Iris pigment epithelial cell (primary cell): ENCODE measurements at places on chromosomes 3 and 15.

DNA sequence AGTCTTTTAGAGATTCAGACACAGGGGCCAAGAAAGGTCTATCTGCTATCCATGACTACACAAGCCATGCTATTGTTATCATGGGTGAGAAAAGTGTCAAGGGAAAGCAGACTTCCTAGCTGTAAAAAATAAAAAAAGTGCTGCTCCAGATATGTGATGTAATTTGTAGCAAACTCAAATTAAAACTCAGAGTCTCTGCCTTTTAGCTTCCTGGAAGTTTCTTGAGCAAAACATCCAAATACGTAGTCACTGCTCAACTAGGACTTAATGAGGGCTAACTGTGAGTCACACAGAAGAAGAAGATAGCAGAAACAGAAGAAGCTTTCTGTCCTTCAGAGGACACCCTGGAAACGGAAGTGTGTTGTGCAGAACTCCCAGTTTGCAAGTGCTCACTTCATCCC lies 393.4 kb upstream of the NR2F2 start:
- DNase-seq = peak; percentile 26

- DNase-seq = no peak
Observed at GRCh38 chr15:25786040-25786439, 77.1 kb downstream of the ATP10A start.

DNA sequence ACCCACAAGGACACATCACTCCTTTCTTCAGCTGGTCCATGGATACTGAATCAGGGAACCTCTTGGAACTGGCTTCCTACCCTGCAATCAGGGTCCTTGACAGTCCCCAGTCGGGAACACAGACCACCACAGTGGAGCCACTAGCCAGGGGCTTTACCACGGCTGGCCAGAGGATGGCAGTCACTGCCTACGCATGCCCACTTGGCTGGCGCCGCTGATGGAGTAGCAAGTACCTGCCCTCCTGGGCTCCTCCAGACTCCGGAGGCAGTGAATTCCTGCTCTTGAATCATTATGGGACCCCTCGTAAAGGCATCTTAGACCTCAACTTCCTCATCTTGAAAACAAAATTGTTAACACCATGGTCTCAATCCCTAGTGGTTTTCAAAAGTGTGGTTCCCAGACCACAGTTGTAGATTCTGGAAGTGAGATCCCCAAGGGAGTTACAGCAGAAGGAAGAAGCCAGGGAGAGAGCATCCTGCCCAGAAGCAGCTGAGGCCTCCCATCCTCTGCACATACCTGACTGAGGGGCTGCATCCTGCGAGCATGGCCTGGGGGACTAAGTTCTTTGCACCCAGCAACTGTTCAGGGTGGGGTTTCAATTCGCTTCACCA lies 9.1 kb upstream of the SKIC8 start:
- DNase-seq = peak; percentile 64

- no peak for DNase-seq
Observed at GRCh38 chr15:42937143-42937542, 16.6 kb upstream of the TTBK2 start.

GRCh38 chr3:98763076-98763475 lies at the start of gene ST3GAL6:
TSS of gene ST3GAL6 (plus strand) at chr3:98763340. CDS start at chr3:98768441, 5,101 bp downstream.
- DNase-seq = peak; percentile 89

DNA sequence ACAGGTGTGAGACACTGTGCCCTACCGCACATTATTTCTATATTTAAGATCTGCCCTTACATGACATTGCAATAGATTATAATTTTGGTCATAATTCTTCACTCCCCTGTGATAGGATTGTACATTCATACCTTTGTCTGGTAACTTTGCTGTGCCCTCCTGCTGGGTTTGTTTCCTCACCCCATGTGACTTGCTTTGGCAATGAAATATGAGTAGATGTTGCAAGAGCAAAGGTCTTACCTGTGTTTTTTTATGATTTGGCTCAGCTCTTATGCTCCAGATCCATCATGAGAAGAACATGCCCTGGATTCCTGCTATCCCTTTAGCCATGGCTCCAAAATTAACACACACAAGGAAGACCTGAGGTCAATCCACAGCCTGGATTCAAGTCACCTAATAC lies 137.7 kb upstream of the EOMES start:
- DNase-seq = no peak

GRCh38 chr15:59436774-59437141 lies 1.2 kb upstream of the FAM81A start:
- peak; percentile 46 for DNase-seq

DNA sequence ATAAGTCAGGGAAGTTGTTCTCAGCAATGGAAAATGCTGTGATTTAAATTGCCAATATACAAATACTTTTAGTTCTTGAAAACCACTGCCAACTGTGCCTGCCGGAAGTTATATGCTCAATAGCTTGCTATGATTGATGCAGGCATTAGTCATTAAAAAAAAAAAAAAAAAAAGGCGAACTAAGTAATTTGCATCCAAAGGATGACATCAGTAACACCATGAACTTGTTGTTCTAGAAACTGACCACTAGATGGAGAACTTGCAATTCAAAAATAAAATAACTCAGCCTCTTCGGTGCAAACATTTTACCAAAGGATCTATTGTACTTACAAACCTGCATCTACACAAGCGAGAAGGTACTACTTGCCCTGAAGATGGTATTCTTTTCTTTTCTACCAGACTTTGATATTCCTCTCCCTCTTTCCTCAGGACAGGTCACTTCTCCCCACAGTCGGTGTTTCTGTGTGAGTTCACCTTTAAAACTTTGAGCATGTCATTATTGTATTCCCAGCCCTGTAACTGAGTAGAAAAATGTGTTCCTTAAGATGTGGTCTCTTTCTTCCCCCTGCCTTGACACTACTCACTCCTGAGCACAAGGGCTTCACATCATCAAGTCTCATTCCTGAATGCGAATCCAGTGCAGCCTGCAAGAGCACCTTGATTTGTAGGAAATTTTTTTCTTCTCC lies 115.0 kb upstream of the VEPH1 start:
- DNase-seq = peak; percentile 59

DNA sequence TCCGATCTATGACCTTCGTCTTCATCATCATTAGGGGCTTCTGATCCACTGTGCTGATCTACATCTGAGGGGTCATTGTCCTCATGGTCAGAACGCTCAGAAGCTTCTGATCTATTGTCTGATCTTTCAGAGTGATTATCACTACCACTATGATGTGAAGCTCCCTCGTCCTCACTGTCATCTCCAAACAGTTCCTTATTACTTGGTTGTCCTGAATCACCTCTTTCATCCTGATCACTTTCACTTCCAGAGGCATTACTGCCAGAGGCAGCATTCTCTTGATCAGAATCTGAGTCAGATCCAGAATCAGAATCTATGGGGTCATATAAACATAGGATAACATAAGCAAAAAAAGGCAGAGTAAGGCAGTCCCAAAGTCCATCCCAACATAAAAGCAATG lies 5.4 kb downstream of the LEO1 start:
- no peak for DNase-seq

DNA sequence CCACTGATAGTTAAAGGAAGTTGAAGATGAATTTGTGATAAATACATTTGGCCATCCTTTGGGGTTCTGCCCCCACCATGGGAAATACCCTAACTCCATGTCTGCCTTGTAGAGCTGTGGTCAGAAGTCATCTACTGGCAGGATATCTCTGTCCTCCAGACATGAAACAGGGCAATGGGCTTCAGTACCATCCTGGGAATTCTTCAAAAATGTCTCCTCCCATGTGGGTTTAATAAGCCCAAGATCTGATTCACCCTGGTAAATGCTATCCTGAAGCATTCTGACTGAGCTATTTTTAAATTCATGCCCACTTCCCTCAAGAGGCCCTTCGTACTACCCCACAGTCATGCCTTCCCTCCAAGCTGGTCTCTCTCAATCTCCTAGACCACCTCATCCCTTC lies 113.7 kb upstream of the SLC25A36 start:
- DNase-seq = no peak

- DNase-seq = no peak
Observed at GRCh38 chr3:126682009-126682408, 22.0 kb upstream of the CHCHD6 start.

DNA sequence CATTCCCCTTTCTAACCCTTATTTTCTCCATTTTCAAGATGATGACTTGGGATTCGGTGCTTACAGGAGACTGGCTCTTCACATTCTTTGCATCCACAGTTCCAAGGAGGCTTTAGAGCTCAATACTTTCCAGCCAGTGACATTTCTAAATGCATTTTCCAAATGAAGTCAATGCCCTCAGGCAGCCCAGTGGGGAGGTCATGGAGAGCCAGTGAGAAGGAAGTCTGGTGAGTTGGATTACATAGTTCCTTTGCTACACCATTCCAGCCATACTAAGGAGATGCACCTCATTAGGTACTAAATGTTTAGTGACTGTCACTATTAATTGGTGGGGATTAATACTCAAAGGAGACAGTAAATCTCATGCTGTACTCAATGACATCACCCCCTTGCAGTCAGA lies 248.1 kb downstream of the LRRN1 start:
- DNase-seq = no peak

GRCh38 chr3:44584646-44585501 lies at the start of gene ZNF660:
TSS of gene ZNF660 (plus strand) at chr3:44584964. CDS start at chr3:44594194, 9,230 bp downstream.
- peak; percentile 83 for DNase-seq

DNA sequence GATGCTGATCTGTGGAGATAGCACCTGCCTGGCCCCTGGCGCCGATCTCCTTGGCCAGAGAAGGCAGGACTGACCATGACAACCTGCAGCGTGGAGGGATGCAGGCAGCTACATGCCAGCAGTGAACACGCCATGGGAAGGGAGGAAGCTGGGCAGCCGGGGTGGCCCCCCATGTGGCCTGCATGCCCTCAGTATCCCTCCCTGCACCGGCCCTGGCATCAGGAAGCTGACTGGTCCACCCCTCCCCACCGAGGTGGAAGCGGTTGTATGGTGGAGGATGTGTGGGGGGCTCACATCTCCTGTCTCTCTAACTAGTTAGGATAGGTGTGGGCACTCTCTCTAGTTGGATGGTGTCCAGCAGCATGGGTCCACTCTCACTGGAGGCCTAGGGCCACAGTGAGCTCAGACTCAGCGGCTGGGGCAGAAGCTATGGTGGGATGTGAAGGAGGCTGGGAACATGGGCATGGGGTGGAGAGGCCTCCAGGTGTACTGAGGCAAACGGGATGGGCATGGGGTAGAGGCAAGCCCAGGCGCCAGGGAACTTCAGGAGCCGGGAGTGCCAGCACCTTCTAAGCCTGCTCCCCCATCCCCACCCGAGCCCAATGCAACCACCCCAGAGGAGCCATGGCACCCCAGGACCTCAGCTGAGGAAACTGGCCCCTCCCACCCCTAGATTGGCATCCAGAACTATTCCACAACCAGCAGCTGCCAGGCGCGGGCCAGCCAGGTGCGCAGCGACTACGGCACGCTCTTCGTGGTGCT lies 1.8 kb upstream of the ABTB1 start:
- no peak for DNase-seq

DNA sequence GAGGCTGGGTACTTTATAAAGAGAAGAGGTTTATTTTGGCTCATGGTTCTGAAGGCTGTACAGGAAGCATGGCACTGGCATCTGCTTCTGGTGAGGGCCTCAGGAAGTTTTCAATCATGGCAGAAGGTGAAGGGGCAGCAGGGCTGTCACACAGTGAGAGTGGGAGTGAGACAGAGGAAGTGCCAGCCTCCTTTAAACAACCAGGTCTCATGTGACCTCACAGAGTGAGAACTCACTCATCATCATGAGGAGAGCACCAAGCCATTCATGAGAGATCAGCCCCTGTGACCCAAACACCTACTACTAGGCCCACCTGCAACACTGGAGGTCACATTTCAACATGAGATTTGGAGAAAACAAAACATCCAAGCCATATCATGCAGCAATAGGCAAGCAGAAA lies 9.3 kb upstream of the RFTN1 start:
- no peak for DNase-seq

- DNase-seq = peak; percentile 80
Observed at GRCh38 chr15:81155375-81156218, 21.5 kb downstream of the CFAP161 start.

DNA sequence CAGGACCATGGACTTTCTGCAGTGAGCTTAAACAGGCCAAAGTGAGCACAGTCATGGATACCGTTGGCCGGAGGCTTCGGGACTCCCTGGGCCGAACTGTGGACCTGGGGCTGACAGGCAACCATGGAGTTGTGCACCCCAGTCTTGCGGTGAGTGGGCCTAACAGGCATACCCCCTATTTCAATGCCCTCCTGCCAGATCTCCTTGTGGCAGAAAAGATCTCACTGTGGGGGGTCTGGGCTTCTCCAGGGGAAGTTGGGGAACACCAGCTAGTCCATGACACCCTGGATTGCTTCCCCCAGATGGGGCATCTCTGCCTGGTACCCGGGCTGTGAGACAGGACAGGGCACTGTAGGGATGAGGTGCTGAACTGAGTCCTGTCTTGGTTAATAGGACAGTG lies 29.5 kb downstream of the ACAD9 start:
- DNase-seq = no peak

- no peak for DNase-seq
Observed at GRCh38 chr3:11386465-11387113, 114.4 kb downstream of the ATG7 start.

- DNase-seq = no peak
Observed at GRCh38 chr3:122313281-122313680, 11.8 kb upstream of the CSTA start.

DNA sequence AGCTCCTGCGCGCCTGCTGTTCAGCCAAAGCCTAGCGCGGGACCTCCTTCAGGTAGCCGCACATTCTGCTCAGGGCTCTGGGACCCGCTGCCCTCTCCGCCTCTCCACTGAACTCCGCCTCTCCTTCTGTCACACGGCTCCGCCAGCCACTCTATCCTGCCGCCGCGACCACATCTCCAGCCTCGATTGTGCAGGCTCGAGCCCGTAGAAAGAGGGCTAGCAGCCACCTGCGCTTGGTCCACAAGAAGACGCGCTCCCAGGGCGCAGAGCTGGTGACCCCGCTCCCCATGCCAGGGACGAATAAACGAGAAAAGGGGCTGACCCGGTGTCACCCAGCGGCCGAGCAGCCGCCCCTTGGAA lies 1.1 kb upstream of the VIPR1 start:
- no peak for DNase-seq

DNA sequence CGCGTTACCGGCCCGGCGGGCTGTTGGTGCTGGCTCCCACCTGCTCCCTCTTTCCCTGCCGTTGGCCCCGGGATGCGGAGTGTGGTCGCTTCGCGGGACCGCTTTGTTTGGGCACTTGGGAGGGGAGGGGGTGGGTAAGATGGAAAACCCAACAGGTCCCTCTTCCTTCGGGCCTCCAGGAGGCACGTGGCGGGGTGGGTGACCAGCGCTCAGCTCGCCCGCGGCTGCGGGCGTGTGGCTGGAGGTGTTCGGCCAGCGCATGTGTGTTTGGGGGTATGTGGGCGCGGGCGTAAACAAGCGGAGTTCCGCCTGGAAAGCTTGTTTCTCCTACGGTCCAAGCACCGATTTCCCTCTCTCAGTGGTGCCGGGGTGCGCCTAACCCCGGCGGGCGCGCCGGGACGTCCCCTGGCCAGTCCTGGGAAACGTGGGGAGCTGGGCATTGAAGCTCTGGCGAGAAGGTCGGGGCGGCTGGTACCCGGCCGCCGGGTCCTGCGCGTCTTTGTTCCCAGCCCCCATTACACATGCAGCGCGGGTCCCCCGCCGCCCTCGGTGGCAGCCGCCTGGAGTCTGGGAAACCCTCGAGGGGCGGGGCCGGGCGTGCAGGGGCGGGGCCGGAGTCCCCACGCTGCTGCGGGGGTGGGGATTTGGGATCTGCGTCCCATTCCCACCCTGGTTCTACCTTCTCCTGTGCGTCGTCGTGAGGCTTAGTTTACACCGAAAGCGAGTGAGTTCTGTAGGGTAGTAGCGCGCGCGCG lies 1.4 kb downstream of the ACVR2B start:
- peak; percentile 37 for DNase-seq
